Hematopoietic multipotent progenitor cell treated with erythropoietin and hydrocortisone succinate and interleukin-3 and kit ligand, for 15 days (in vitro differentiated cells): ENCODE measurements at places on chromosomes 2 and 18.

DNA sequence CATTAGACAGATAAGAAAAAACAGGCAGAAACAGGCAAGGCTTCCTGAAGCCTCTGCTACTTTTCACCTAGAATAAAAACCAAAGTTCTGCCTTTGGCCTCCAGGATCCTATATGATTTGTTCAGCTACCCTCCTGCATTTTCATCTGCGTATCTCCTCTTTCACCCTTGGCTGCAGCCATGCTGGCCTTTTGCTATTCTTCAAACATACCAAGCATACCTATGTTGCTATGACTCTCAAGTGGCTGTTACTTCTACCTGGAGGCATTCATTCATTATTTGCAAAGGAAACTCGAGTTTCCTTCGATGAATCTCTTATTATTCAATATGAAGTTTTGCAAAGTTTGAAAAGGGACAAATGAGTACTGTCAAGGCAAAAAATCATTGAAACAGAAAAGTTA is 106.4 kb upstream of the HNMT start:
- DNase-seq, result no peak

GRCh38 chr18:66587430-66587829 is 16.5 kb downstream of the CDH19 start:
- DNase-seq, result no peak

DNA sequence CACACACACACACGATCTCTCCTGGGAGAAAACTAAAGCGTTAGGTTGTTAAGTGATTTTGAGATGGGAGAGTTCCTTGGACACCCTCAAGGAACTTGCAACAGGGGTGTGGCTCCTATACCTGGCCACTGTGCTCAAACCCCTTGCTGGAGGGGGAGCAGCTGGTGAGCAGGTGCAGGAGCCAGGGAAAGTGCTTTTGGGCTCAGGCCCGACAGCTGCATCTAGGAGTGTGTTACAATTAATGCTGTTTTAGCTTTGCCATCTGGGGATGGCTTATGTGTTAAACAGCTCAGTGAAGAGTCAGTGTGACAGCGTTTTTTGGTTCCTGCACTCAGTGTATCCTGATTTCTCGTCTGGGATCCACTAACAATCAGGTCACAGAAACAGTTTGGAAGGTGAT is 510.8 kb downstream of the TRIB2 start:
- no peak for DNase-seq

DNA sequence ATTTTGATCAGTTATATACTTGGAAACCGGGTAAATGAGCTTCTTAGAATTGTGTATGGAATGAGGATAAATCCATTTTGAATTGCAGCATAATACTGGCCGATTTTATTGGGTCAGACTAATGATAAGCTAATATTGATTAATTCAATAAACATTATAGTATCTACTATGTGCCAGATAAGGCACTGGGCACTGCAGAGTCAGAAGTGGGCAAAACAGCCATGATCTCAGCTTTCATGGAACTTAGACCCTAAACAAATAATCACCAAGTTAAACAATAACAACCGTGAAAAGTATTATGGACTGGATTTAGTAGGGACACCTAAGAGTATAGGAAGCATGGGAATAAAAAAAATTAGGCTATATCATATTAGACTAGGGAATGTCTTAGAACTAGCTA is 297.0 kb upstream of the PKDCC start:
- no peak for DNase-seq

DNA sequence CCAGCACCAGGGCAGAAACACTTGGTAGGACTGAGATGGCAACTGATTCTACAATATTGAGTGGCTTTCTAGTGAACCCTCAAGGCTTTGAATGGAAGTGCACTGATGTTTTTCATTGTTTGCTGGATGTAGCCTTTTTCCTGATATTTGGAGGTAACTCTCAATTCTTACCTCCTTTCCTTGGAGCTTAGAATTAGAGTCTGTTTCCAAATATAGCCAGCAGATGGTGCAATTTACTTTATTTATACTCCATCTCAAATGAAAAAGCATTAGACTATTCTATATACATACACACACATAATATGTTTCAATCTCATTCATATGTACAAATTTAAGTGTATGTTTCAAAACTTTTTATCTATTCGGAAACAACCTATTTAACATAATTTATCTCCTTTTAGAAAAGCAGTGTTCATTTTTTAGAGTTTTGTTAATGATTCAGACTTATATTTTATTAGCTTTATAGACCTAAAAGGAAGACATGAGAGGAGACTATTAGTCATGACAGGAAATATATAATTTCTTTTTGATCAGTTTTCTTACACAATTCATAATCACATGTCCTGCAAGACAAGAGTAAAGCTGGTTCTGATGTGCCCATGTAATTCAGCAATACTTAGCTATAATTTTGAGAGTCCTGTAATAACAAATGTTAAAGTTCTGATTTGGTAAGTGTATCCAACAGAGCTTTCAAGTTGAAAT is 124.8 kb downstream of the NUP35 start:
- no peak for DNase-seq

DNA sequence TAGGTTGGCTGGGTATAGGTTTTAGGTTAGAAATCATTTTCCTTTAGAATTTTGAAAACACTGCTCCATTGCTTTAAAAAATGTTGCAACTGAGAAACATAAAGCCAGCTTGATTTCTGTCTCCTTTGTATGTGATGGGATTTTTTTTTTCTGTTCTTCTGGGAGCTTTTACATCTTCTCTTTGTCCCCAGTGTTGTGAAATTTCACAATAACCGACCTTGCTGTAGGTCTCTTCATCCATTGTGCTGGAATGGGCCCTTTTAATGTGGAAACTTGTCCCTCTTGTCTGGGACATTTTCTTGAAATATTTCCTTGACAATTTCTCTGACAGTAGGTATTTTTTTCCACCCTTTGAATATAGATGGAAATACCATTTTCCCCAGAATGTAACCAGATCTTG is 44.0 kb upstream of the LAPTM4A start:
- no peak for DNase-seq

- no peak for DNase-seq
These were observed 121.9 kb downstream of the MCFD2 start for GRCh38 chr2:46793423-46794416.

DNA sequence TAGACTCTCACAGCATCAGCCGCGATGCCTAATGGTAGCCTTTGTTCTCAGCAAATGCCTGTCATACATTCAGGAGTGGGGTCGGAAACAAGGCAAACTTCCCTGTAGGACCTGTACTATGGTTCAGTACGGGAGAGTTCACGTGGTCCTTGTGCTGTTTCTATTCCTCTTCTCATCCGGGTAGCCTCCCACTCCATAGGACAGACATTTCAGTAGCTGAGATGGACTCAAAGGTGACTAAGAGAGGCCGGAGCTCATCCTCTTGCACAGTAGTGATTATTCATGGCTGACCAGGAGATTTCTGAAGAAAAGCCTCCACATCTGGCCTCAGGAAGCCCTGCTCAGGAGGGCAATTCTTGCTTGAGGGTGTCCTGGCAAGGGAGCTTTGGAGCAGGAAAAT is 117.8 kb upstream of the SPRED2 start:
- DNase-seq, result no peak

- DNase-seq, result no peak
These were observed 3.9 kb downstream of the DUSP28 start for GRCh38 chr2:240563951-240564560.

- DNase-seq, result no peak
These were observed 47.1 kb upstream of the ZFP36L2 start for GRCh38 chr2:43273529-43273928.

DNA sequence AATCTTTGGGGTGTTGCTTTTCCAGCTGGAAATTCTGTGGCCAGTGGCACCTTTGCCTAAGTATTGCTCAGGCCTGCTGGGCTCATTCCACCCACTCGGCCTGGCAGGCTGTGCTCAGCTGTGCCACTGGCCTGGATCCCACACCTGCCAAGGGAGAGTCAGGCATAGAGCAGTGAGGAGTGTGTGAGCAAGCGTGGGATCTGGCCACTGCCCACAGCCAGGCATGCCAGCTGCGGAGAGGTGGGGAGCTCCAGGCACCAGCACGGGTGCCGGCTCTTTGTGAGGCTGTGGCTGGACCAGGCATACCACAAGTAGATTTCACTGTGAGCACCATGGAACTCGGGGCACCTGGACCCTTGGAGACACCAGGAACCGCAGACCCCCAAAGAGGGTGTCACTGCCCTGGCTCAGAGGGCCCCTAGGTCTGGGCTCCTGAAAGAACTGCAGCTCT is 118.1 kb upstream of the MAP2 start:
- no peak for DNase-seq
